ENCODE measurements at places on chromosomes 16 and 17.

DNA sequence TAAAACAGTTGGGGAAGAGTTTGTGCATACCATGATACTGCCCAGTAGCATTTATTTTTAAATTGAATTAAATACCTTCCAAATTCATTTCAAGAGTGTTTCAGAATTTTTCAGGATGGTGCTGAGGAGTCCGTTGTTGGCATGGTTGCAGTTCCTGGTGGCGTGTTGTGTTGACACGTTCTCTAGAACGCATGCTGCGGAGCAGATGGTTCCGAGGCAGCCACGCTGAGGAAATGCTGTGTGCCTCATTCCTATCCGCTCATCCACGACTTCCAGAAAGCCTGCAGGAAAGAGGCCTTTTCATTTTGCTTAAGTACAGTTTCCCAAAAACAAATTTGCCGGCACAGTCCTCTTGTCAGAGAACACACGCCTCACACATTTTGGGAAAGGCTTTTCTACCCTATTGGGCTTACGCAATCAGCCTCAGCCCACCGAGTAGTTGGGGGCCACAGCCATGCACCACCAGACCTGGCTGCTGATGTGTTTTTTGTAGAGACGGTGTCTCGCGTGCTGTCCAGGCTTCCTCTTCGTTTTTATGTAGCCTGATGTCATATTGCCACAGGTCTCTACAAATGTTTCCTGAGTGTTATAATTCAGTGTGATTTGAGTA is 32.1 kb upstream of the IL17C start:
- DNase-seq: no peak

GRCh38 chr17:47850692-47851573 is at the start of gene SP6:
TSS of gene SP6 (minus strand) at chr17:47851163. CDS start at chr17:47848429, 2,734 bp downstream.
- no peak for DNase-seq

DNA sequence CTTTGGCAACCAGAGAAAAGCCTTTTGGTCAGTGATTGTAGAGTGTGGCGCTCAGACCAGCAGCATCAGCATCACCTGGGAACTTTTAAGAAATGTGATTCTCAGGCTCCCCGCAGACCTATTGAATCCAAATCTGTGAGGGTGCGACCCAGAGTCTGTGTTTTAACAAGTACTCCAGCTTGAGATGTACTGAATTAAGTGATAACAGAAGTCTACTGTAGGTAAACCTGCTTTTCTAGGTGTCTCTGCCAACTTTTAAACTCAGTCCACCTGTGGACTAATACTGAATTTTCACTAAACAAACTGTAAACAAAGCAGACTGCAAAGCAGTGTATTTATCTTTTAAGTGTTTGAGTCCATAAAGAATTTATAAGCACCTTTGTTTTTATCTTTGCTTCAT is 43.6 kb downstream of the NUP93 start:
- no peak for DNase-seq

- DNase-seq: no peak
Measured at GRCh38 chr17:19664136-19664820, 15.7 kb downstream of the ALDH3A2 start.

DNA sequence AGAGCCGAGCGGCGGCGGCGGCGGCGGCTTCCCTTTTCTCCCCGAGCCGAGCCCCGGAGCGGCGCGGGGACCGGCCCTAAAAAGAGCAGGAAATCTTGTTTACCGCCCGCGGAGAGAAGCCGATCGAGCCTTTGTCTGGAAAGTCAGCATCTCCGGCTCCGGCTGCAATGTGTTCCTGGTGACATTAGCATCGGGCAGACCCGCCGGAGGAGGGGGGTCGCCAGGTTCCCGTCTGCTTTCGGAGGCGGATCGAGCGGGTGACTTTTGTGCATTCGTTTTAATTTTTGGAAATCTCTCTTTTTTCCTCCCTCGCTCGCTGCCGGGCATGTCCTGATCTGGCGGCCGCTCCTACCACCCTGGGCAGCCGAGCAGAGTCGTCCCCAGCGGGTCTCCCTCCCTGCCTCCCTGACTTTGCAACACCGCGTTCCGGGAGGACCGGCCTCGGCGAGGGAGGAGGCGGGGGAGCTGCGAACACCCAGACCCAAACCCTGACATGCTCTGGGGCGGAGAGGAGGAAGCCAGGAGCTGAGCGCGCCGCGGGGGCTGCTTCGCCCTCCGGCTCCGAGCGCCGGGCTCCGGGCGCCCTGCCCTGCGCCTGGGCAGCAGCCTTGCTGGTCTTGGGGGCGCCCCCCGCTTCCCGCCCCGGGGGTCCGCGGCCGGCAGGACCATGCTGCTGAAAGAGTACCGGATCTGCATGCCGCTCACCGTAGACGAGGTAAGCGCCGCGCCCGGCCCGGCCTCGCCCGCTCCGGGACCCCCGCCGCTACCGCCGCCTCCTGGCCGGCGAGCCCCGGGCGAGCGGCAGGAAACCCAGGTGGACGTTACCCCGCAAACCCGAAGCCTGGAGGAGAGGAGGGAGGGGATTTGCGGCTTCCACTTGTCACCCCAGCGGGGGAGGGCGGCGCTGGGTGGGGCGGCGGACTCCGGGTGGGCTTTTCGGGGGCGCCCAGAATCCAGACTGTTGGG is 690 bp downstream of the PITPNC1 start:
- DNase-seq: no peak

DNA sequence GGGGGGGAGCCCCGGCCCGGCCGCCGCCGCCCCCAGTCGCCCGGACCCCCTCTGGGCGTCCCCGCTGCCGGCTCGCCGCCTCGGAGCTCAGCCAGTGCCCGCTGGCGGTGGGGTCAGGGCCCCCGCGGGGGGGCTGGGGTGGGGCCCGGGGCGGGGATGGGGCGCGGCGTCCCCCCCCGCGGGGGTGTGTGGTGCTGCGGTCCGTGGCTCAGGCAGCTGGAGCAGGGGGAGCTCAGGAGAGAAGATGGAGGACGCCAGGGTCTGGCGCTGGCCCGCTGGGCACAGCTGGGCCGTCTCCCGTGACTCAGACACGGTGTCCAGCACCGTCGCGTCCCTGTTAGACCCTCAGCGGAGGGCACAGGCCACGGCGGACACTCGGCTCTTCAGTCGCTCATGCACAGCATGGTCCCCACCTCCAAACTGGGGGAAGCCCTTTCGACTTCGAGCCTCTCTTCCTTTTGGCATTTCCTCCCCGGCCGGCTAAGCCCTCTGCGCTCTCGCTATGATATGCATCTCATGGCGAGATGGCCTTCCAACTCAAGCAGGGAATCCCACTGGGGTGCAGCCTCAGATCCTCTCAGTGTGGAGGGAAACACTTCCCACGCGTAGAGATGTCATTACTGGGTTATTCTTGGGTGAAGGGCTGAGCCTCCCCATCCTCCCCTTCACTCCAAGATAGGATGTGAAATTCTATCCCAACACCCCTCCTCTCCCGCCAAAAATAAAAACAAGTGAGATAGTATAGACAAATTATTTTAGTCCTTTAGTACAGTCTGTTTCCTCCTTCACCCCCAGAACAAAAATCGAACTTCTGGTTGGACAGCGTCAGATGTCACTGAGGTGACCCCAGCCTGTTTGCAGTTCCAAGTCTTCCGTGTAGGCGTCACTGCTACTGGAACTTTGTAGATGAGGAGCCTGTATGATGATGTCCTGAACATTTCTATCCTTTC is 522 bp upstream of the VEZF1 start:
- no peak for DNase-seq

DNA sequence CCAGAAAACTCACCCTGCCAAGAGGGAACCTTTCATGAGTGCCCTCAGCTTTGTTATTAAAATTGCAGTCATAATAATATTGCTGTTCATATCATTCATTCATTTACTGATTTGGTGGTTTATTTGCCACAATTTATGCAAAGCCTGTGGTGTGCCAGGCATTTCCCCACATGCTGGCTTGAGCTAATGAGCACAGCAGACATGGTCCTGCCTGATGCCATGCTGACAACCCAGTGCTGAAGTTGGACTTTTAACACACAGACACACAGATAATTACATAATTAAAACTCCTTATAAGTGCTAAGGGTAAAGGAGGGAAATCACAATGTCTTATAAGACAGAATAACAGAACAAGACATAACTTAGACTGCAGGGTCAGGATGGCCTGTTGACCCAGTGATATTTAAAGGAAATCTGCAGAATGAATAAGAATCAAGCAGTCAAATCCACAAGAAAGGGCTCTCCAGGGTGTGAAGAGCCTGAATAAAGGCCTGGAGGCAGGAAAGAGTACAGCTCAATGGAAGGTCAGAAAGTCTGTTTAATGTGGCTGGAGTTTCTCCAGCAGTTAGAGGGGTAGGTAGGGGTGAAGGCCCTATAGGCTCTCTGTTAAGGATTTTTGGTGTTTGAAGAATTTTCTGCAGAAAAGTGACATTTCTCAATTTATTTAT is 196.9 kb upstream of the CDH11 start:
- no peak for DNase-seq

GRCh38 chr16:87601401-87601981 is 817 bp upstream of the JPH3 start:
- DNase-seq: no peak

GRCh38 chr17:31174215-31174614 is 79.4 kb downstream of the NF1 start:
- DNase-seq: no peak

DNA sequence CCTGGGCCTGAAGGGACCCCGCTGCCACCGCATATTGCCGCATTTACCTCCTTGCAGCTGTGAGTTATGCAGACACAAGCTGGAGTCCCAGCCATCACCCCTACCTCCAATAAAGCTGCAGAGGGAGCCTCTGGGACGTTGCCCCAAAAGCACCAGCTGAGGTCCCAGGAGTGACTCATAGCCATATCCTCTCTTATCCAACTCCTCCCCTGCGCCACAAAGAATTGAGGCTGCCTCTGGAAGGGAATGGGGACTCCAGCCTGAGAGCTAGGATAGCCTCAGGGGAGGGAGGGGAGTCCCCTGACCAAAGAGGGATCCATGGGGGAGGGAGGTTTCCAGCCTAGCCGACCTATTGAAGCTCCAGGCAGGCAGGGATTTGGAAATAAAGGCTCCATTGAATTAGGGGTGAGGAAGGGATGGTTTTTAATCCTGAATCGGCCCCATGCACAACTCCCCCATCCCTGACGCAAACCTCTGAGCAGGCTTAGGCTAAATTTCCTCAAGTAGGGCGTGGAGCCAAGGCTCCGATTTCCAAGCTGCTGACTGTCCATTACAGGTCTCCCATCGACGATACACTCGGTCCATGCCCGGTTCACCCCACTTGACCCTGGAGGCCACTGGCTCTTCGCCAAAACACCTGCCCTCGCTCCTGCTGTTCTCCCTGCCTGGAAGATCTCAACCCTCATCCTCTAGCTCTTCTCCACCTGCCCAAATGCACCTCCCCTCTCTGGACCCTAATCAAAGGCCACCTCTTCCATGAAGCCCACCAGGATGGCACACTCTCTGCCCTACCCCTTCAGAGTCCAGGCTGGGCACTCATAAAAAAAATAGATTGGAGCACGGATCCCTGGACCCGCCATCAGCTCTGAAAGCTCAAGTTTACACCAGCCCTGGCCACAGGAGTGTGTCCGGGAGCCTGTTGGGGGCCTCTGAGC is 27.5 kb downstream of the PIMREG start:
- DNase-seq: peak; percentile 10

- no peak for DNase-seq
Measured at GRCh38 chr17:35154196-35155165, 6.9 kb downstream of the UNC45B start.

- DNase-seq: no peak
Measured at GRCh38 chr16:52572656-52573055, 25.7 kb upstream of the TOX3 start.

GRCh38 chr17:45368651-45369050 is 51.8 kb upstream of the MAP3K14 start:
- peak; percentile 75 for DNase-seq

GRCh38 chr16:62907562-62907961 is 871.3 kb upstream of the CDH8 start:
- DNase-seq: no peak

DNA sequence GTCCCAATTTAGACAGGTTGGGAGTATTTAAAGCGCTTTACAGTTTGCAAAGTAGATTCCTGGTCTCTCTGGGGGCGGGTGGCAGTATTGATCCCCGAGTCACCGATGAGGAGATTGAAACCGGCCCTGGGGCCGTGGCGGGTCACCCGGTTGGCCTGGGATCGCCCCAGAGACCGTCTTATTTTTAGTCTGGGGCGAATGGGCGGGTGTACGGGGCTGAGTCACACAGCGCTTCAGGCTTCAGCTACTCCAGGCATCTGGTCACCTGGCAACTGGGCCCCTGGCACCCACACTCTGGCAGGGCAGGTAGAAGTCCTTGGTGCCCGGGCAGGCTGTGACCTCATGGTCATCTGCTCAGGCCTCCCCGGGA is 669 bp downstream of the MIEF2 start:
- no peak for DNase-seq

DNA sequence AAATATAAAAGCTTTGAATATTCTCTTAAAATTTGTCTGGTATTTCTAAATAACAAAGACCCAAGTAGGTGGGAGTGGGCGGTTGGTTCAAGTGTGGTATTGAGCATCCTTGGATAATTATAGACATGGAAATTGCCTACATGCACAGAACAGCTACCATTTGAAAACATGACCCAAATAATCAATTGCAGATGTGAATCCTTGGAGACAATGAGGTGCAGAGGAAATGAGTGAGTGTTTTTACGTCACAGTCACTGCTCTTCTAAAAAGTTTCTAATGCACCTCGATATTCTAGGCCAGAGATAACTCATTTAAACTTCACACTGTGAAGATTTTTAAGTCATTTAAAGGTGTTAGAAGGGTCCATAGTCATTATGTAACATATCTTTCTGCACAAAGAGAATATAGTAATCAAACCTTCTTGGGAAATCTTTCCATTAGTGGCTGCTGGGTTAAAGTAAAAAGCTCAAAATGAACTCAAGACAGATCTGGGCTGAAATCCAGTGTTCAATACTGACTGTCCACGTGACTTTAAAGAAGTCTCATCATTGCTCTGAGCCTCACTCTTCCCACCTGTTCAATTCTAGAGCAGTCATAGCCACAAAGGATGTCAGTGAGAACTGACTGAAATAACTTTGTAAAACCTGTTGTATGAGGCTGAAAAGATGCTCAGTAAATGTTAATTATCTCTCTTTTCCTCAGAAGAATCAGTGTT is 144.5 kb downstream of the CDH11 start:
- no peak for DNase-seq

GRCh38 chr16:27498916-27499658 is 50.6 kb downstream of the GTF3C1 start:
- no peak for DNase-seq

DNA sequence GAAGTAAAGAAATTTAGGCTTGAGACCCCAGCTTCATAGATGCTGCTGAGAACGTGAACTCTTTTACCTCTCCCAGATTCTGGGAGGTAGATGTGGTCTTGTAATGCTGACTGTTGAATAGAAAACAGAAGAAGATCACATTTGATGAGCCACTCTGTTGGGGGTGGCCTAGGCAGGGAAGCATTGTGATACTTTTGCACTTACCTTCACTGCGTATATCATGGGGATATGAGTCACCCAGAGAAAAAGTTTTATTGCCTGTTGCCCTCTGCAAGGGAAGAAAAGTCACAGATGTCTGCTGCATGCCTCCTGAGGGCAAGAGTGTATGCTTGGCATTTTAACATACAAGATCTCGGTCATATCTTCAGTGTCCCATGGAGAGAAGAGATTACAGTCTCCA is 365.4 kb downstream of the SNX29 start:
- DNase-seq: no peak
